ENCODE measurements at places on chromosomes 5 and 9. TPM values are rescaled to one million over a fixed set of nuclear protein-coding genes. Genes with fewer than 3 reads are reported as not detected.

EIF4EBP3 gene
- total RNA-seq, result 5.3 TPM

SPAG8 gene
- 2.9 TPM for total RNA-seq

FSTL4 gene
- total RNA-seq, result 0.06 TPM

MAMDC2 gene
- total RNA-seq, result 0.54 TPM

- H3K27me3 ChIP-seq, result no peaks in the 10 kb centered on the region
- no peaks in the 10 kb centered on the region for H3K36me3 ChIP-seq
- no peak overlapping the region for H3K4me3 ChIP-seq
- H3K27ac ChIP-seq, result no peak overlapping the region
- H3K4me1 ChIP-seq, result no peaks in the 10 kb centered on the region
Observed at GRCh38 chr9:103617046-103617445, 477.1 kb upstream of the SMC2 start.

DNA sequence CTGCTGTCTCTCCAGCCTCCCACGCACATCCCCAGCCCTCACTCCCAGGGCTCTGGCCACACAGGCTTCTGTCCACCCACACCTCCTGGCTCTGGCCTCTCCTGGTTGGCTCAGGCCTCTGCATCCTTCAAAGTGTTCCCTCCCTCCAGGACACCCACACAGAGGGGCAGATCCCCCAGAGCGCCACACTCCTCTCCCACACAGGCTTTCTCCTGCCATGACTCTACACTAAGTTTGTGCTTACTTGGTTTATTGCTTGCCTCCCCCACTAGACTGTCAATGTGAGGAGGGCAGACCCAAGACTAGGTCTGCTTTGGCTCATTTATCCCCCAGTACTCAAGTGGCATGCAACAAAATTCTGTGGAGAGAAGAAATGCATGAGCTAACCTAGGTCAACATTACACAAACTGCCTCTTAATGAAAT, 67.0 kb upstream of the SPOCK1 start:
- no peaks in the 10 kb centered on the region for H3K27me3 ChIP-seq
- H3K27ac ChIP-seq, result no peak overlapping the region
- H3K4me1 ChIP-seq, result peaks cover 15% of the 10 kb centered on the region
- no peaks in the 10 kb centered on the region for H3K36me3 ChIP-seq

GRCh38 chr9:91164724-91165520, 196.8 kb downstream of the AUH start:
- H3K27ac ChIP-seq, result no peak overlapping the region
- H3K4me3 ChIP-seq, result no peak overlapping the region
- H3K27me3 ChIP-seq, result no peaks in the 10 kb centered on the region
- peak; percentile 96 for DNase-seq

- no peaks in the 10 kb centered on the region for H3K27me3 ChIP-seq
- peaks cover 32% of the 10 kb centered on the region for H3K4me1 ChIP-seq
- peak overlapping the region; percentile 91 for H3K27ac ChIP-seq
Observed at GRCh38 chr5:139698490-139699146, 50.5 kb downstream of the CXXC5 start.

DNA sequence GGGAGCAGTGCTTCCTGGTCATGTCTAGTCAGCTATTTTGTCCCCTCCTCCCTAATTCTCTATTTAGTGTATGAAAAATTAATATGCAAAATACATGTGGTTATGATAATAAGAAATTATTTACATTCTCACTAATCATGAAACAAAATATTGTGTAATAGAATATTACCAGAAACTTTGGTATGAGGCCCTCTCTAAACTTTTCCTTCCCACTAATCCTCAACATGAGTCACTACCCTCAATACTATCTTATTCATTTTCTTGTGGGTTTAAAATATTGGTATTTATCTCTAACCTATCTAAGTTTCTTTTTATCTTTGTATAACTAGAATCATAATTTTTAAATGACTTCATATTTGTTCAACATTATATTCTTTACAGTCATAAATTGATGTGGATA, 545.9 kb upstream of the PTPRD start:
- H3K27me3 ChIP-seq, result no peaks in the 10 kb centered on the region
- H3K4me3 ChIP-seq, result no peak overlapping the region
- H3K4me1 ChIP-seq, result no peaks in the 10 kb centered on the region
- no peak for DNase-seq

DNA sequence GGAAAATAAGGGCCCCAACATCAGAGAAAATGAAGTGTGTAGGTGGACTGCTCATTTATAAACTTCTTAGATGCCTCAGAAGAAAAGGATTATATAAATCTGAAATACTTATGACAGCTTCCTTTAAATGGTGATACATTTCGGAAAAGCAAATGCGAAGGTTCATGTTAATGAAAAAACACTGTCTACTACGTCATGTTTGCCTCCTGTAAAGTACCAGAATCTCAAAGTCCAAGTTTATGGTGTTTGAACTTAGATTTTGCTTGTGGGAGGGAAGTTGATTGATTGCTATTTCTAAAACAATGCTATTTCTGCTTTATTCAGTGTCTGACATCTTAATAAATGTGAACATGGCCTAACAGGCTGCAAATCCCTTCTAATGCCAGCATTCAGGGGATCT, 514.6 kb downstream of the ZNF608 start:
- no peak overlapping the region for H3K27ac ChIP-seq
- no peaks in the 10 kb centered on the region for H3K36me3 ChIP-seq
- peaks cover 49% of the 10 kb centered on the region for H3K4me1 ChIP-seq
- no peak for DNase-seq
- H3K27me3 ChIP-seq, result no peaks in the 10 kb centered on the region

GRCh38 chr9:93053781-93054331, 4.6 kb upstream of the SUSD3 start:
- no peaks in the 10 kb centered on the region for H3K36me3 ChIP-seq
- H3K4me3 ChIP-seq, result no peak overlapping the region
- no peak overlapping the region for H3K27ac ChIP-seq
- DNase-seq, result no peak
- peaks cover 4% of the 10 kb centered on the region for H3K27me3 ChIP-seq
- no peaks in the 10 kb centered on the region for H3K4me1 ChIP-seq

Measured in cardiac muscle cell (in vitro differentiated cells and primary cell).